ENCODE measurements at places on chromosomes 5 and 9.

GRCh38 chr5:9362600-9362999 is 183.3 kb downstream of the SEMA5A start:
- DNase-seq: no peak

DNA sequence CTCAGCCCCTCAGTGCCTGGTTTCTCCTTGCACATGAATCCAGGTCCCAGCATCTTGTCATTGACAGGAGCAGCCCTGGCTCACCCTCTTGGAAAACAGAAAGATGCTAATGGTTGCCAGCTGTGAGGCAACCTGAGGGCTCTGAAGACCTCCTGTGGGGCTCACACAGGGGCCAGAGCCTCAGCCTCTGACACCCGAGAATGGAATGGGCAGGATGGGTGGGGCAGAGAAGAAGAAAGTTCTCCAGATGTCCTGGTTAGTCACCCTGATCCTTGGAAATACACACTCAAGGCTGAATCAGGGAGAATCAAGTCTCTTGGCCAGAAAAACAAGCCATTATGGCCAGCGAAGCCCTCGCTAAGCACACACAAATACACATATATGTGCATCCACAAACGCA is 32.3 kb upstream of the SPATA31E1 start:
- peak; percentile 87 for DNase-seq

- no peak for DNase-seq
Measured at GRCh38 chr5:142587354-142587965, 98.4 kb downstream of the FGF1 start.

GRCh38 chr5:54909911-54910870 is 75.2 kb downstream of the ESM1 start:
- DNase-seq: no peak

DNA sequence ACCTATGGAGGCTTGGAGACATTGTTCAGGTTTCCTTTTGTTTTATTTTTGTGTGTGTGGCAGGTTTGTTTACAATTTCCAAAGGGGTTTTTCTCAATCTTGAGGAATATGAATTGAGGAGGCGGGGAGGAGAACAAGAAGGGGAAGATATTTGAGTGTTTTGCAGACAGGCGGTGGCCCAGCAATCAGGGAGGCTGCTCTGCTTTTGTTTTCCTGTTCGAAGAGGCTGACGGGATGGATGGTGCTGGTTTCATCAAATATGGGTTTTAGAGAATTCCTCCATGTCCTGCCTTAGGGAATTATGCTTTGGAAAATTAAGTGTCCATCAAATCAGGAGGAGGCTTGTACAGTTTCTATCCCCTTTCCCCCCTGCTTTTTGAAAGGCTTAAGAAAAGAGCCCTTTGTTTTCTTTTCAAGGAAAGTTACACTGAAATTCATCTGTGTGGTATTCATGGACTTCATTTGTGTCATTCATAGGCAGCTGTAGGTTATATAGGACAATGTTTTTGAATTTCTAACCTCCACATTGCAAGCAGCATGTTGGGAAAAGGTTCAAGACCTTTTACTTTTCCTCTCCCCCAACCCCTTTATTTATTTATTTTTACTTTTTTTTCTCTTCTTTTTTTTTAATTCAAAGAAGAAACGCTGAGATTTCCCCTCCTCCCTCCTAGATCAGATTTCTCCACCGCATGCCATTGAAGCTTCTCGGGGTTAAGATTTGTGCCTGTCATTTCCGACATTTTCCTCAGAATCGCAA is 107.4 kb downstream of the ZNF462 start:
- DNase-seq: no peak

DNA sequence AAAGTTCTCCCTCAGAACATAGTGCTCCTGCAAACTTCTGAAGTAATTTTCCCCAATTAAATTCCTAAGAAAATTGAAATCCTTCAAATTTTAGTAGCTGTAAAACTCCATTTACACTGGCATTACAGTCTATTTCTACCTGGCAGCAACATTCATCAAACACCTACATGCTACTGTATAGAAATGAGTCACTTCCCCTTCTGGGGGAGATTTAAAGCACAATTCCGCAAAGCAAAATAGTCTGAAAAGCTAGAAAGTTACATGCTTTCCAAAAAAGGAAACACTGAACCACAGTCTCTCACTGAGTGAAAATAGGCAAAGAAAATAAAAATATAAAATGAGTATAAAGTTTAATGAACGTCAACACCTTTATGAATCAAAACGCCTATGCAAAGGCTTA is 43.3 kb downstream of the MCTP1 start:
- no peak for DNase-seq

- DNase-seq: no peak
Measured at GRCh38 chr9:35658137-35658967, at the start of gene CCDC107. Gene CCDC107, plus strand, starts transcription at chr9:35658292. Its CDS starts 88 bp downstream, at chr9:35658380.

GRCh38 chr9:21455320-21455719 is 15.1 kb downstream of the IFNA1 start:
- no peak for DNase-seq

DNA sequence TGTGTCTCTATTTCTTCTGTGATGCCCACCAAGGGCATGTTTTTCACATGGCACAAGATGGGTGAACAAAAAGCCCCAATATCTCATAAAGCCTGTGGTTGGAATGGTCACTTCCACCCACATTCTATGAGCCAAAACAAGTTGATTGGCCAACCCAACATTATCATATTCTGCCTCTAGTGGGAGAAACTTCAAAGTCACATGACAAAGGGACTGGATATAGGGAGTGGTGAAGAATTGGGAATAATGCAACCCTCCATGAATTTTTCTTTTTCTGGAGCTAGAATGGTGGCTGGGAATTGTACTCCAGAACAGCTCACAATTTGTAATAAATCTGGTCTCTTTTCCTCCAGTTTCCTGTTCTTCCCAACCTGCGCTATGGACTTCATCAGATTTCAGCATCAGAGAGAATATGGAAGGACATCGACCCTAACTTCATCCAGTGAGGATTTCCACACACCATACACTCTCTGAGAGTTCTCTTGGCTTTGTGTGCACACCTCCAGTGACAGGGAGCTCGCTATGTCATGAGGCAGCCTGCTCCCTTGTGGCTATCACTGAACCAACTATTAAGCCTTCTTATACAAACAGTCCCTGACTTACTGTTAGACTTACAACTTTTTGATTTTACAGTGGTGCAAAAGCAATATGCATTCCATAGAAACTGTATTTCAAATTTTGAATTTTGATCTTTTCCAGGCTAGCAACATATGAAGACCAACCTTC is 12.0 kb upstream of the B4GALT1 start:
- DNase-seq: no peak

DNA sequence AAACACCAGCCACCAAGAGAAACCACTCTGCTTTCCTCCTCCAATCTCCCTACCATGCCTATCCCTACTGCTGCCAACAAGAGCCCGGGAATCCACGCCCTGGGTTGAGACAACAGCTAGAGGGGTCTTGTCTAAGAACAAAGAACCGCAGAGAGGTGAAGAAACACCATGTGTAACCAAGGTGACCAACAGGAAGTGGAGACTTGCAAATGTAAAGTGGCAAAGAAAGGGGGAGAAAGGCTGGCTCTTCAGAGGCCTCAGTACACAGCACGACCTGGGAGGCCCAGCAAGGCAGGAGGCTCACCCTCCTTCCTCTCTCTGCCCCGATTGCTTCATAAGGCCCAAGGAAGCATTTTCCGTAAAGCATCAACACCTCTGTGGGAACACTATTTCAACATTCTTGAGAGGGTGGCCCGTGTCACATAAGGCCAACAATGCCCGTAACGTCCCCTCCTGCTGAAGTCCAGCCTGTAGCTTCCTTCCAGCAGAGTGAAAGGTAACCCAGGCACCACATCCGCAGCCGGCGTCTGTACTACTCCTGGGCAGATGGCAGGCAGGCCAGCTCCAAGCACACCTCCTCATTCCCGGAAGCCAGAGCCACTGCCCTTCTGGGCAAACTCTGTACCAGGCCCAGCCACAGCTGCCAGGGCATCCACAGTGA is 18.3 kb downstream of the CCNJL start:
- no peak for DNase-seq

GRCh38 chr5:123960526-123960925 is 448.5 kb downstream of the CSNK1G3 start:
- no peak for DNase-seq

- no peak for DNase-seq
Measured at GRCh38 chr5:140000332-140000731, 42.8 kb downstream of the NRG2 start.

DNA sequence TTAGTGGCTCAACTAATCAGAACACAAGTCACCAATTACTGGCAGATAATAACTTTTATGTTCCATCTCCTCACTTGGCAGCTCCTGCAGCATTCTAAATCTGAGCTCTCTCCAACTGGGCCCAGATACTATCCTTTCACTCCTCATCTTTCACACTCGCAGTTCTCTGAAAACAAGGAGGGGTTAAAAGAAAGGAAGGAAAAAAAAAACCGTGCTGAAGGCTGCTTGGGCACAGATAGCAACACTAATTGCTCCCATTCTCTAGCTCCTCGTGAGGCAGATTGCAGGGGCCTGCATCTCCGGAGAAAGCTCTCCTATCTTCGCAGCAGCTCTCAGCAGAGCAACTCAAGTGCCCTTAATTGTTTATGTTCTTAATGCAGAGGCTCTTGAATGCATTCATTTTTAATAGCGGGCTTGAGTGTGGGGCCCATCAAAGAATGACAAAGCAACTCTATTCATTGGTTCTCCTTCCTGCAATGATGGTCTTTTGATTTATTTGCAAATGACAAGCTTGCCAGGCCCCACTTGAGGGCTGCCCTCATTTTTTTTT is 23.9 kb downstream of the TLE1 start:
- no peak for DNase-seq

DNA sequence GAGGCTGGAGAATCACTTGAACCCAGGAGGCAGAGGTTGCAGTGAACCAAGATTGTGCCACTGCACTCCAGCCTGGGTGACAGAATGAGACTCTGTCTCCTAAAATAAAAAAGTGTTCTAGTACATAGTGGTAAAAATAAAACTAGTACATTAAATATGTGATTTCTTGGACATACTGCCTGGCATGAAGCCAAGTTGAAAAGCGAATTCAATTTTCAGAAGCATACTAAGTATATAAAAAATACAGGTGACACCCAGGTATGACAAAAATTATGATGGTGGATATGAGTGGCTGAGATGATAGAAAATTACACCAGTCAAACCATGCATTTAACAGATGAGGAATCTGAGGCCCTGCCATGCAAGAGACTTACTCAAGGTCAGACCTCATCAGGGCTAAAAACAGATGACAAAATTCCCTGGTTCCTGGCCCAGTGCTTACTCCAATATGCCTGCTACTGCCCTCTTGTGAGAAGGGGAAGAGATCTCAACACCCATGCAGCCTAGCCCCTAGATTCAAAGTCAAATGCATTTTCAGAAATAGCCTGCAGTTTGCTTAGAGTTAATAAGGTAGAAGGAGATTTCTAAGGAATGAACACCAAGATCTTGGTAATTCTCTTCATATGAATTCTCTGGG is 46.6 kb upstream of the GNPDA1 start:
- peak; percentile 46 for DNase-seq

GRCh38 chr9:1129382-1129781 is 79.2 kb downstream of the DMRT2 start:
- no peak for DNase-seq

DNA sequence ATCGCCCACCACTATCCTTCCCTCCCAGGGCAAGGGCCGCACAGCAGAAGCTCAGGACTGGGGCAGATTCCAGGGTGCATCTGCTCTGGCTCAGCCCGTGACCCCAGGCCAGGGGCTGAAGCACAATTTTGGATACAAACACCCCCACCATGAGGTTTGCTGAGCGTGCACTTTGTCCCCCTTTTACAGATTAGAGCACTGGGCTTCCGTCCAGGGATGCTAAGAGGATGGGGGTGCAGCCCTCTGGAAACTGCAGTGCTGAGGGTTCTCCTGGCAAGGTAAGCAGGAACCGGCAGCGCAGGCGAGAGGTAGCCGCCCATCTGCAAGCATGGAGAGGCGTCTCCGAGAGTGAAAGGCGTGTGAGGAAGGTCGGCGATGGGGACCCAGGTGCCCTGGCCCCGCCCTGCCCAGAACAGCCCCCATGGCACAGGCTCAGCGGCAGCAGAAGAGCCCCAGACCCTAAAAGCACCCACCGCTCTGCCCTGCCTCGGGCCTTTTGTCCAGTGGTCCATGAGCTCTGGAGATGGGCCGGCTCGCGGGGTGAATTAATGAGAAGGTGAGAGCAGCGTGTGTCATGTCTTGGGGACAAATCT is 54.5 kb upstream of the OLFM1 start:
- no peak for DNase-seq

DNA sequence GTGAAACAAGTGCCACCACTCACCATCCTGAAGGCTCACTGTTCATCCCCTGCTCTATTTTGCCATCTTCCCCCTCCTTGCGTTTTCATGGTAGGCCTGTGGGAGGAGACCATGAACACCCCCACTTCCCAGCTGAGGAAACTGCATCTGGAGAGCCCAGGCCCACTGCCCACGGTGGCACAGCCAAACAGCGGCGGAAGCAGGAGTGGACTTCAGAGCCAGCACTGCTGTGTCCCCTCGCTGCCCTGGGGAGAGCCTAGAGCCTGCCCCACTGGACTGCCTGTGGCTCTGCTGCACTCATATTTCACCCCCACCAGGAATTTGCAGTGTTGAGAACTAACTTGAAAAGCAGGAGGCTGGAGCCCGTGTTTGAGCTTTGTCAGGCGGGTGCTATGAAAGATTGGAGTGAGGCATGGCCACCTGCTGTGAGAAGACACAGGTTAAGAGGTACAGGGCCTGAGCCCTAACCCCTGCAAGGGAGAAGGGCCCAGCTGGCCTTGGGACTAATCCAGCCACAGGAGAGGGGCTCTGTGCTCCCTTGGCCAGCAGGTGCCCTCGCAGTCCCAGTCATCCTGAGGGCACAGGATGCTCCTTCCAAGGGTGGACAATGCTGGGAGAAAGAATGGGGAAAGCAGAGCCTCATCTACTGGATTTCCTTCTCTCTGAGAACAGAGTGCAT is 79.0 kb downstream of the MACROH2A1 start:
- DNase-seq: no peak

GRCh38 chr5:54090495-54091120 is 219.8 kb downstream of the ARL15 start:
- DNase-seq: peak; percentile 67

DNA sequence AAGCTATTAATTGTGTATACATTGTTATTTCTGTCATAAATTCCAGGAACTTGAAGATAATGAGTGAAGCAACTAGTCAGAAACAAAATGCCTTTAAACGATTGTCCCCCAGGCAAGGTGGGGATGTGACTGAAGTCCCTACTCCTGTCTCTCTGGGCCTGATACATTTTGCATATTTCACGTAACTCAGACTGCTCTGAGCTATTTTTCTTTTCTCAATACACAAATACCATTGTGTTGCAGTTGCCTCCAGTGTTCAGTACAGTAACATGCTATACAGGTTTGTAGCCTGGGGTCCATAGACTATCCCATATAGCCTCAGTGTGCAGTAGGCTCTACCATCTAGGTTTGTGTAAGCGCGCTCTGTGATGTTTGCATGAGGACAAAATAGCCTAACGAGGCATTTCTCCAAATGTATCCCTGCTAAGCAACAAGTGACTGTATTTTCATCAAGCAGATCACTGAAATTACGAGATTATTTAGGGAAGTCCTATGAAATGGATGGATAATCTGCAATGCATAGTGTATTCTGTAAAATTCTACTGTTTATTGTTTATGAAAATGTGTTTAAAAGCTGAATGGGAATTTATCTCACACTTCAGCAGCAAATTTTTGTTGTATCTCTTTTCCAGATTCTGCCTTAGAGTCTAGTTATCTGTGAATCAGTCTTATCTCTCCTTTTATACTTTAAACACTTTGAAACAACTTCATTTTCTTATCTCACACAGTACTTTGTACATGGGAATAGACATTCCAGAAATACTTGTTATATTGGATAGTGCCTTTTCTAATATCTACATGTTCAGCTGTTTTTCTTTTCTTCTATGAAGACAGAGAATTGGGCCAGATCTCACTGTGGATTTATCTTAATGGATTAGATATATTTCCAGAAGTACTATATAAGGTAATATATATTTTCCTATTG is 150.5 kb downstream of the CD180 start:
- no peak for DNase-seq

All from GM04504 (cell line).